ENCODE measurements at places on chromosomes 16 and 17.
A peak's percentile ranks its signal among the peaks of the same experiment; 100 is the strongest.

DNA sequence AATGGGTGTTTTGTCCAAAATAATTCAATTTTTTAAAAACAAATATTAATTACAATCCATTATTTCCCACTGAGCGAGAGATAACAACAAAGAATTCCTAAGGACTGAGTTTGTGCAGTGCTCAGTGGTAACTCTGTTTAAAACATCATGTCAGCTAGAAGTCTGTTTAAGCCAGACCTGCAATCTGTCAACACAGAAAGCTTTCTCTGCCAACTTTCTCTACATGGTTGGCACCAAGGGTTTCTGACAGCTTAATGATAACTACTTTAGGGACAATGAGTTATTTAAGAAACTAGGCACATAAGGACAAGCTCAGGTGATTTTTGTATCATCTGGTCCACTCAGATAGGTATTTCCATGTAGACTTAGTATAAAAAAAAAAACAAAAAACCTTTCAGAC lies 81.8 kb downstream of the WDR59 start:
- no peak for DNase-seq
- no peak overlapping the region for H3K4me3 ChIP-seq
- H3K27me3 ChIP-seq: no peaks in the 10 kb centered on the region
- no peaks in the 10 kb centered on the region for H3K4me1 ChIP-seq
- no peak overlapping the region for H3K27ac ChIP-seq

GRCh38 chr16:71956486-71956885 lies 43.7 kb downstream of the PKD1L3 start:
- no peaks in the 10 kb centered on the region for H3K36me3 ChIP-seq
- no peak overlapping the region for H3K27ac ChIP-seq
- no peaks in the 10 kb centered on the region for H3K4me1 ChIP-seq

- H3K36me3 ChIP-seq: no peaks in the 10 kb centered on the region
- no peak overlapping the region for H3K27ac ChIP-seq
- peaks cover 27% of the 10 kb centered on the region for H3K4me1 ChIP-seq
- H3K27me3 ChIP-seq: no peaks in the 10 kb centered on the region
- no peak for DNase-seq
Measured at GRCh38 chr17:77828749-77829539, 129.6 kb upstream of the TNRC6C start.

- H3K36me3 ChIP-seq: no peaks in the 10 kb centered on the region
- DNase-seq: no peak
- peaks cover 31% of the 10 kb centered on the region for H3K4me1 ChIP-seq
- no peaks in the 10 kb centered on the region for H3K27me3 ChIP-seq
- H3K27ac ChIP-seq: no peak overlapping the region
- H3K4me3 ChIP-seq: peak overlapping the region; percentile 55
Measured at GRCh38 chr17:44007346-44008204, 3.2 kb downstream of the NAGS start.

DNA sequence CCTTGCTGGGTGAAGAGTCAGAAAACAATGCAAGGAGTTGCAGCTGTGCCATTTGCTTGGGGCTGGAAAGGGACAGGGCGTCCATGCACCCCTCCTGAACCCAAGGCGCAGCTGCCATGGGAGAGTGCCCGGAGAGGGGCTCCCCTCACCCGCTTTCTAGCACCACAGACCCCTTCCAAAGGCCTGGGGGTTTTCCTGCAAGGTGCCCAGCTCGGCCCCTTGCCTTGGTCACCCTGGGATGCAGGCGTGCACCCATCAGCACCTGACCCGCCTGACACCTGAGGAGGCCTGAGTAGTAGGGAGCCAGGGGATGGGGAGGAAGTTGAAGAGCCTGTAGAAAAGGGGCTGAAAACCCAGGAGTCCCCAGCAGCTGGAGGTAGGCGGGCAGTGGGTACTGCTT lies 30.3 kb downstream of the TMEM186 start:
- no peaks in the 10 kb centered on the region for H3K27me3 ChIP-seq
- no peaks in the 10 kb centered on the region for H3K36me3 ChIP-seq
- no peak for DNase-seq
- no peaks in the 10 kb centered on the region for H3K4me1 ChIP-seq
- H3K4me3 ChIP-seq: no peak overlapping the region

DNA sequence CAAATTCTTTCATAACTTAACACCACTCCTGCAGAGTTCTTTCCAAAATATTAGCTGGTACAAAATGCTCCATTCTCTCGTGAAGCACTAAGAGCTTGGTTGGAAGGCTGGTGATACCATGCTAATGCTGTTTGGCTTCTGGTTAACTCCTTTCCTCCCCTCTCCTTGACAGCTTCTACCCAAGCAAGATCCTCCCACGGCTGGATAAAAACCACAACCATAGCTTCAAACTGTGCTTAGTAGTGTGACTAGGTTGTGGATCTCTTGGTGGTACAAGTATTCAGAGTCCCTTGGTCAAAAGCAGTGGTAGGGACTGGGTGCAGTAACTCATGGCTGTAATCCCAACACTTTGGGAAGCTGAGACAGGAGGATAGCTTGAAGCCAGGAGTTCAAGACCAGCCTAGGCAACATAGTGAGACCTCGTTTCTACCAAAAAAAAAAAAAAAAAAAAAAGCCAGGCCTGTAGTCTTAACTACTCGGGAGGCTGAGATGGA lies 2.3 kb downstream of the PHAF1 start:
- H3K4me1 ChIP-seq: peaks cover 31% of the 10 kb centered on the region
- H3K4me3 ChIP-seq: no peak overlapping the region
- no peaks in the 10 kb centered on the region for H3K36me3 ChIP-seq
- no peaks in the 10 kb centered on the region for H3K27me3 ChIP-seq
- H3K27ac ChIP-seq: no peak overlapping the region
- no peak for DNase-seq

DNA sequence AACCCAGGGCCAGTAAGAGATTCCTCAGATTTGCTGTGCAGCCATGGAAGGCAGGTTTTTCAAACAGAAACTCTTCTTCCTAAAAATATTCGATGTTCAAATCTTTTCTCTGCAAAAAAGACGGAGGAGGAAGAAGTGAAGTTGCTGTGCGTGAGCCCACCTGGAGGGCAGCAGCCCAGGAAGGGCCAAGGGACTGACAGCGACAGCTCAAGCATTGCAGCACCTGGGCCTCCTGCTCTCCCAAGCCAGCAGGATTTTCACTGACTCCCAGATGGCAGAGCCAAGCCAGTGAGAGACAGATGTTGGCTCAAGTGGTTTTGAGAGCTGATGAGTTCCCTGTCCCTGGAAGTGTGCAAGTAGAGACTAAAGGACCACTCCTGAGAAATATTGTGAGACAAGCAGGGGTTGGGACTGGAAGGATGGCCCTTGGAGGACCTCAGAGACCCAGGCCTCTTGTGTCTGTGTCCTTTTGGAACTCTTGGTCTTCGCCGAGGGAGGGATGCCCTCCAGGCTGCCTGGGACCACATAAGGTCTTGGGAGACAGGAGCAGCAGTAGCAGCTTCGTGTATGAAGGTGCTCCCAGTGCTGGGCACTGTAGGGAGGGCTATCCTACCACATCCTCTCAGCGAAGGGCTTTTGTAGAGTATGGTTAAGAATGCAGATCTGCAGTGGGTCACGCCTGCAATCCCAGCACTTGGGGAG lies 29.3 kb upstream of the TNFRSF13B start:
- no peaks in the 10 kb centered on the region for H3K27me3 ChIP-seq
- no peaks in the 10 kb centered on the region for H3K36me3 ChIP-seq
- H3K27ac ChIP-seq: no peak overlapping the region
- no peak overlapping the region for H3K4me3 ChIP-seq
- no peak for DNase-seq
- H3K4me1 ChIP-seq: peaks cover 3% of the 10 kb centered on the region

DNA sequence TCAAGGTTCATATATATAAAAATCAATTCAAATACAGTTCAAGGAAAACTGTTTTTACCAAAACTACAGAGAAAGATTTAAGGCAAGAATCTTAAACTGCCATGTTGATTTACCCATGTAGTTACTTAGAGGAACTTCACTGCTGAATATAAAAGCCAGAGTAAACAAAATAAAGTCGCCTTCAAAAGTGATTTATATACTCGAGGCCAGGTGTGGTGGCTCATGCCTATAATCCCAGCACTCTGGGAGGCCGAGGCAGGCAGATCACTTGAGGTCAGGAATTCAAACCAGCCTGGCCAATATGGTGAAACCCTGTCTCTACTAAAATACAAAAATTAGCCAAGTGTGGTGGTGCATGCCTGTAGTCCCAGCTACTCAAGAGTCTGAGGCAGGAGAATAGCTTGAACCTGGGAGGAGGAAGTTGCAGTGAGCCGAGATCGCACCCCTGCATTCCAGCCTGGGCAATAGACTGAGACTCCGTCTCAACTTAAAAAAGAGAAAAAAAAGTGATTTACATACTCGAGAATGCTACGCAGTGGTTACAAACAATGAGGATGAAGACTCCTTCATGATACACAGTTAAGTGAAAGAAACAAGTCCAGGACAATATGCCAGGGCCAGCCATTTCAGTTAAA lies 54.1 kb upstream of the CNEP1R1 start:
- H3K27me3 ChIP-seq: no peaks in the 10 kb centered on the region
- H3K4me3 ChIP-seq: no peak overlapping the region
- no peaks in the 10 kb centered on the region for H3K36me3 ChIP-seq
- H3K4me1 ChIP-seq: peaks cover 5% of the 10 kb centered on the region

DNA sequence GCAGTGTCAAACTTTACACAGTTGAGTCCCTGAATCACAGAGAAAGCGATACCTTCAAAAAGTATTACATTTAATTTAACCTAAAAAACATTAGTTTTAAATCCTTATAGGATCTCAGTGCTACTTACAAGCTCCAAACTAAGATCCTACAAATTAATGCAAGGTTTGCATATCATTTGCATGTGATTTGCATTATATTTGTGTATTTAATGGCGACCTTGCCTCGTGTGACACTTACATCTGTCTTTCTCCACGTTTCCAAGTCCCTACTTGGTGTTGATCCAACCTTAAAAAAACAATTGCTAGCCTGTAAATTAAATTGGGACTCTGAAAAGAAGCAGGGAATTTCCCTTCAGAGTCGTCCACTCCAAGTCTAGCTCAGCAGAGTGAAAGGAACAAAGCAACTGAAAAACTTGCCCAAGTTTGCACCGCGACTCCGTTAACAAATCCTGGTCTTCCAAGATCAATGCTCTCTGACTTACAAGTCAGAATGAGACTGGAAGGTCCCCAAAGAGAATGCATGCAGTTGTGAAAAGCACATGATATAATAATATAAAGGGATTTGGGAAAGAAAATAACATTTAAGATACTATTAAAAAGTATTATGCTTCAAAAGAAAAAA lies 739 bp upstream of the FAM117A start:
- H3K4me1 ChIP-seq: peaks cover 13% of the 10 kb centered on the region
- H3K27ac ChIP-seq: no peak overlapping the region
- DNase-seq: no peak
- H3K36me3 ChIP-seq: no peaks in the 10 kb centered on the region
- no peaks in the 10 kb centered on the region for H3K27me3 ChIP-seq

GRCh38 chr17:76593384-76593826 lies 7.7 kb upstream of the ST6GALNAC2 start:
- no peak overlapping the region for H3K27ac ChIP-seq
- no peaks in the 10 kb centered on the region for H3K36me3 ChIP-seq
- no peak for DNase-seq
- no peak overlapping the region for H3K4me3 ChIP-seq

GRCh38 chr17:2067608-2068024 lies 12.7 kb downstream of the HIC1 start:
- no peaks in the 10 kb centered on the region for H3K36me3 ChIP-seq
- no peak overlapping the region for H3K4me3 ChIP-seq
- H3K27ac ChIP-seq: peak overlapping the region; percentile 71
- peaks cover 70% of the 10 kb centered on the region for H3K4me1 ChIP-seq

DNA sequence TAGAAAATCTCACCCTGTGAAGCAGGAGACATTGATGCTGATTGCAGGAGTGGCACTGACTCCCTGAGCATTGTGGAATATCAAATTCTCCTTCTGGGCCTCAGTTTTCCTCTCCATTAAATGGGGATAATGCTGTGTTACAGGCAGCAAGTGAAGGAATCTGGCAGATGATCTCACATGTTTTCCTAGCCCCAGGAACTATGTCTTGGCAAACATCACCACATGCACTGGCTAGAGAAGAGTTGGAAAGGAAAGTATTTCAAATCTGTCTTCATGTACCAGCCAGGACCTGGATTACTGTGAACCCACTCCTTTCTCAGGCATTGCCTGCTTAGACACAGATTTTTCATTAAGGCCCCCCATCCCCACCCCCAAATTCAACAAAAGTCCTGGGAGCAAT lies 13.6 kb upstream of the CCL8 start:
- no peaks in the 10 kb centered on the region for H3K27me3 ChIP-seq
- H3K4me3 ChIP-seq: no peak overlapping the region
- no peak overlapping the region for H3K27ac ChIP-seq

All from testis (tissue), 5 donors.